ENCODE measurements at places on chromosomes 2 and 18.

GRCh38 chr18:35087726-35088125, 46.5 kb downstream of the MAPRE2 start:
- no peak for DNase-seq

- peak; percentile 44 for DNase-seq
Measured at GRCh38 chr2:131657895-131658768, 130.4 kb downstream of the CCDC74A start.

- DNase-seq = no peak
Measured at GRCh38 chr2:149132901-149133300, 94.4 kb downstream of the LYPD6B start.

DNA sequence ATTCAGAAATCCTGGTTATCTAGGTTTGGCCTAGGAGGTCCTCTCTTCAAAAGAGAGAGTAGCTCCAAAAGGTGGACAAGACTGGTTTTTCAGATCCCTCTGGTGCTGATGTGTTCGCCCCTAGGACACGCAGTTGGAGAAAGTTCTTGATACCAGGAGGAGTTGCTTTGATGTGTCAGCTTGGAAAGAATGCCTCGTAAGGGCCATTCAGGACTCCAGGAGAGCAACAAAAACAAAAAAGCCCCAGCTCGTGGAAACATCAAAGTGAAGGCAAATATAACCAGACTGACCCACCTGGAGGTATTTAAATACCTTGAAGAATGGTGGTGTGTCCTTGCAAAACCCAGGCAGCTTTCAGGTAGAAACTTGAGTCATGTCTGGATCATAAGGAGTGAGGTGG, 12.5 kb upstream of the LBH start:
- no peak for DNase-seq

GRCh38 chr2:70005752-70006446, 44.5 kb upstream of the ASPRV1 start:
- DNase-seq = no peak
